AG09319 (cell line): ENCODE measurements at places on chromosomes 11 and 22.

DNA sequence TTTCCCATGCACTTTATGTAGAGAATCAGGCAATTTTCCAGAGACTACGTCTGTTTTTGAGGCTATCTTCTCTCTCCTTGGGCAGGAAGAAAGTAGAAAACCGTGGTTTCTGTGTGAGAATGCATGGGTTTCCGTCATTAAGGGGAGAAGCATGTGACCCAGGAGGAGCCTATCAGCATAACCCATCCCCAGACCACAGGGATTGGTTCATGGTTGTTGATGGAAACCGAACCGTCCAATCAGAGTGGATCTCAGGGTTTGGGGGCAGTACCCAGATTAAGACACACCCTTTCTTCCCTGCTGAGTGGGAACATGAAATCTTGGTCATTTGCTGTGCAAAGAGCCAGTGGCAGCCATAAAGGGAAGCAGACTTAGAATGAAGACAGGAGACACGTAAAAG, 517.8 kb downstream of the MN1 start:
- DNase-seq = no peak

- DNase-seq = no peak
Observed at GRCh38 chr11:8221046-8221723, 42.5 kb downstream of the LMO1 start.

DNA sequence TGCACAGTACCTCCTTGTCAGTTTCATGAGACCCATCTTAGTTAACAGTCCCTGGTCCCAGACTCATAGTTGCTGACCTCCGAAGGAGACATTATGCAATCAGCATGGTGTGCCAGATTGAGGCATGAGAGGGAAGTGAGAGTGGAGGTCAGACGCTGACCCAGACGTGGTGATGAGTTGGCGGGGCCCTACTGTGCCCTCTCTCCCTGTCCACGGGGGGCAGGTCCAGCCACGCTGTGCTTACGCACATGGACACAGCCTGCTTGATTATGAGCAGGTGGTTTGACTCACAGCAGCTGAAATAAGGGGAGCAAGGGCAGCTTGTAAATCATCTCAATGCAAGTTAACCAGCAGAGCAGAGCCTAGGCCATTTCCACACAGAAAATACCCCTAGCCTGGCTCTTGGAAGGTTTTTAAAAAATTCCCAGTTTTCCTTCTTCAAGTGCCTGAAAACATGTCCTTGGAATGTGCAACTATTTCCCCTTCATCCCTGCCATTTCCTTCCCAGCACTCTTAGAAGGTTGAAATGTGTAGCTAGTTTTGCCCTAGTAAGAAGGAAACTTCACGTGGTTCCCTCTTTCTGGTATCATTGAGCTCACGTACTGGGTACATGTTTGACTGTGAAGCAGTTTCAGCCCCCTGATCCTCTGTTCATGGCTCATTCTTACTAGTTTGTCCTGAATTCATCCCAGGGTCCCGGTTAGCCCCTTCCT, 122.6 kb upstream of the SORL1-AS1 start:
- no peak for DNase-seq

DNA sequence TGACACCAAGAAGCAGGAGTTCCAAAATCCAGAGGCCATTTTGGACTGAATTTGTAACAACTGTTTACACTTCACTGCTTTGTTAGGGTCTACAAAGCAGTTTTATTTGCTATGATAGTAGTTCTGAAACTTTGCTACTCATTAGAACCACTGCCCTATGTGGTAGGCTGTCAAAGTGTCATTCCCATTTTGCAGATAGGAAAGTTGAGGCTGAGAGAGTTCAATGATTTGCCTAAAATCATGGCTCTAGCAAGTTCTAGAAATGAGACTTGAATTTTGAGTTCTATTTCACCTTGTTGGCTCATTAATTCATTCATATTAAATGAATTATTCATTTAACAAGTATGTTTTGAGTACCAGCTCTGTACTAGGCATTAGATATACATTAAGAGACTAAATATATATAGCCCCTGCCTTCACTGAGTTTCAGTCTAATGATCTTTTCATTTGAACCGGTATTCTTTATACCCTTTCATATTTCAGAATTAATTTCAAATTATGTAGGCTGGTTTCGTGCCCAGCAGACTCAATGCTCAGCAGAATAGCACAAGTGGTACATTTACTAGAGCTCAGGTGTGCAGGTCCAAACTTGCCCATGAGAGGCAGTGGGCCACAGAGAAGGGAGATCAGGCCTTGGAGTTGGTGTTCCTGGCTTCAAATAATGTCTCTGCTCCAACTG, 93.5 kb downstream of the ME3 start:
- no peak for DNase-seq

DNA sequence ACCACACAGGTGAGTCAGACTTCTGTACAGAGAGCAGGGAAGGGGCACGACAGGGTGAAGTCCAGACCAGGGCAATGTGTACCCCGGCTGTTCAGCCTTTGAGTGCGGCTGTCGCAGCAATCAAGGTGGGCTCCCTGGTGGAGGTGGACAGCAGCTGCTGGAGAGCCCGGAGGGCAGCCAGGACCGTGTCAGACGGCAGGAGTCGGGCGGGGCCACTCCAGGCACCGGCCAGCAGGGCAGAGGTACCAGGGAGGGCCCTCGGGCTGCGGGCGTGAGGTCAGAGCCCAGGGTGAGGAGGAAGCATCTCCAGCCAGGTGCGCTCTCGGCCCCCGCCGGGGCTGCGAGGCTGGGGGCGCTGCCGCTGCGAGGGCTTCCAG, 802 bp upstream of the PIM3 start:
- no peak for DNase-seq

- DNase-seq = no peak
Observed at GRCh38 chr11:45300715-45301114, 14.6 kb upstream of the SYT13 start.

DNA sequence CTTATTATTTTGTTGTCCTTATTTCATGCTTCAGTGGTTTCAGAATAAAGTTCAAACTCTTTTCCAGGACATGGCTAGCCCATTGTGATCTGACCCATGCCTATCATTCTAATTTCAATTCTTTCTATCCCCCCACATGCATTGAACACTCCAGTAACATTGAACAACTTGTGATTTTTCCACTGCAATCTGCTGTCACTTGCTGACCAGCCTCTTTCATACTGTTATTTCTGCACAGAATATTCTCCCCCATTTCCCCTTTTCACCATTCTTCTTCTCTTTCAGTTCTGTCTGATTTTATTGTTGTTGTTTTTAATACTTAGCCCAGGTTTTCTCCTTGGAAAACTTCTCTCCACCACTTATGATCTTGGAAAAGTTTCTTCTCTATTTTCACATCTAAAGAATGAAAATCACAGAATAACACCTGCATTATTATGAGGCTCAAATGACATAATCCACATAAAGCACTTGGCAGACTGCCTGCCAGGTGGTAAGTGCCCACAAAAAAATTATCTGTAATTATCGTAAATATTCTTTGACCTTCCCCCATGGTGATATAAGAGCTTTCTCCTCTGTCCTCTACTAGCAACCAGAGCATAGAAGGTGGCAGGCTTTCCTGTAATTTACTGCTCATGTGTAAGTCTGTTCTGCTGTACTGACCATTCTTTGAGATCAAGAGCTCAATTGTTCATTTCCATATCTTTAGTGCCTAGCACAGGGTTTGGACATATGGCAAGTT, 51.9 kb upstream of the EED start:
- DNase-seq = no peak

DNA sequence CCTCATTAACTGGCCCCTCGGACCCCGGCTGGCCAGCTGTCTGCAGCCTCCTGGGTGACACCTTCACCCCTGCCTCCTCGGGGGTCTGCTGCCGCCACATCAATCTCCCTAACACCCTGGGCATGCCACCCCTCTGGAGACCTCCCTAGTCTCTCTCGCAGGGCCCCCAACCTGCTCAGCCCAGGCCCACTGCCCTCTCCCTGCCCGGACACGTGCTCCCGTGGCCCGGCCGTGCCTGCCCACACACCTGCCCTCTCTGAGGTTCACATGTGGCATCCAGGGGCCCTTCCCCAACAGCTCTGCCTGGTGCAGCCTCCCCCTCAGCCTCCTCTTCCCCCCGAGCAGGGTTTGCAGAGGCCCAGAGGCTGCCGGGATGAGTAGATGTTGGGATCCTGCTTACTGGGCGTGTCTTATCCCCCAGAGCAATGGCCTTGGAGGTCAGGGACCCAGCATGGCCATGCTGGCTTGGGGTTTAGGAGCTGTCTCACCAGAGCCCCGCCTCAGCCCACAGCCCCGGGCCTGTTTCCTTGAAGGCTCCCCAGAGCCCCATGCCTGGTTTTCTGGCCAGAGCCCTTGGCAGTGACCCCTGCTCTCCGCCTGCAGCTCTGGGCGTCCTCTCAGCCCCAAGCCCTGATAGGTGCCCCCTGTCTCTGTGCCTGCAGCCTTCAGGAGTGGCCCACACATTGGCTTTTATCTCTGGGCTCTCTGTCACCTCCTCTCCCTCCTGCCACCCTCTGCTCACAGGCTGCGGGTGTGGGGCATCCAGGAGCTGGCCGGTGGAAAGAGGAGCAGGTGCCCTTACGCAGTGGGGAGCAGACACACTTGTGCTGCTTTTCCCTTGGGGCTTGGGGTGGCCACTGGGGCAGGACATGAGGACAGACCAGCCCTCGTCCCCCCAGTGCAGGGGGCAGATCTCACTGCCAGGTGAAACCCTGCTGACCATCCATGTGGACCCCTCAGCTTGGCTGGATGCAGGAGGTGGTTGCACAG, 25.7 kb upstream of the SEPTIN5 start:
- no peak for DNase-seq

GRCh38 chr11:5815534-5815933, 6.8 kb downstream of the OR52N2 start:
- no peak for DNase-seq

- DNase-seq = no peak
Observed at GRCh38 chr11:5225480-5225871, 1.4 kb downstream of the HBB start.
